ENCODE measurements at places on chromosomes 12 and 14.

DNA sequence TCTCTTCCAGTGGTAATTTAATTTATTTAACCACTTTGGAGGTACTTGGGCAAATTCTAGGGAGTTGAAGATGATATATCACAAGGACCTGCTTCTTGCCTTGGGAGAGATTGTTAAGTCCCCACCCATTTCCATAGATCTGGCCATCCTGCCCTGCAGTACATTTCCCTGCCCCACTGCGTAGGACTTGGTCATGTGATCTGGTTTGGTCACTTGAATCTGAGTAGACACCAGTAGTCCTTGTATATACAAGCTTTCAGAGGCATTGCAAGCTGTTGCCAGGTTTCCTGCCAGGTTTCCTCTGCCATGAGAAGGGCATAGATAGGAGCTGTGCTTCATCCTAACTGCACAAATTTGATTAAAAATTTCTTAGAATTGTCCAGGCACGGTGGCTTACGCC lies 200.0 kb downstream of the ADAMTS20 start:
- DNase-seq: no peak

- no peak for DNase-seq
These were observed 11.3 kb downstream of the GCN1 start for GRCh38 chr12:120183211-120183631.

DNA sequence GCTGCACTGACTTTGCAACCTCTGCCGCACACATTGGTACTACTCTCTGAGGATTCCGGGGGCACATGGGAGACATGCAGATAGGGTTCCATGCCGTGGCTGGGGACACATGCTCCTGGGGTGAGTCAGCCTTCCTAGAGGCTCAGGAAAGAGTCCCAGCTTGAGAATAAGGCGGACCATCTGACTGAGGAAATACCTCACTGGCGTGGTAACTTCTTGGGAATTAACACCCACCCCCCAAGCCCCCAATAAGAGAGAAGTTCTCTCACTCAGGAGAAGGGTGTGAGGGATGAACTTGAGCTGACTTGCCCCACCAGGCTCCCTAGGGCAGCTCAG lies 23.2 kb downstream of the PLXNC1 start:
- DNase-seq: no peak

GRCh38 chr14:81715731-81716130 lies 182.1 kb upstream of the SEL1L start:
- DNase-seq: no peak

- DNase-seq: no peak
These were observed 425.8 kb downstream of the RAD51B start for GRCh38 chr14:68245146-68246073.

GRCh38 chr12:97680751-97681150 lies 218.1 kb downstream of the RMST start:
- DNase-seq: no peak

DNA sequence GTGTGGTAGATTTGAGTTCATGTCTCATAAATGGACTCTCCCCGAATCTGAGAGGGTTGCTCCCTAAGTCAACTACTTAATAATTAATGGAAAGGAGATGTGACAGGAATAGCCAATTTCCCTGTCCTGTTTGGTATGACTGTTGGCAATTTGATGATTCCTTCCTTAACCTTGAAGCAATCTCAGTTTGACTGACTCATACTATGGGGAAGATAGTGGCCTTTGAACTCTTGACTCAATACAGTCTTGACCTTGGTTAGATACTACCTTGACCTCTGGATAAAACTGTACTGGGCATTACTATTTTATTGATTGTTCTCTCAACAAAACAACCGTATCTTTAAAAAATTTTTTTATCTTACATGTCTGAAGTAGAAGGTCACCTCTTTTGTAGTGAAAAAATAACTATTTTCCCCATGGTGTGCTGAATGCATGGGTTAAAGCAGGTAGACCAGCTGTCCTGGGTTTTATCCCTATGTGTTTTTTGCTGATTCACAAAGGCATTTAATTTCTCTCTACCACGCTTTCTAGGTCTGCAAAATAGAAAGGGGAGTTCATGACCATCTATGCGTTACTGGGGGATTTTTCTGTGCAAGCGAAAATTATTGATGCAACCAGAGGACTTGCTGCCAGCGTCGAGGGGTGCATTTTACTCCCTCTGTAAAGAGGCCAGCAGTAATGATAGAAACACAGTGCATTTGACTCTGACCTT lies 80.1 kb downstream of the ETV6 start:
- no peak for DNase-seq

DNA sequence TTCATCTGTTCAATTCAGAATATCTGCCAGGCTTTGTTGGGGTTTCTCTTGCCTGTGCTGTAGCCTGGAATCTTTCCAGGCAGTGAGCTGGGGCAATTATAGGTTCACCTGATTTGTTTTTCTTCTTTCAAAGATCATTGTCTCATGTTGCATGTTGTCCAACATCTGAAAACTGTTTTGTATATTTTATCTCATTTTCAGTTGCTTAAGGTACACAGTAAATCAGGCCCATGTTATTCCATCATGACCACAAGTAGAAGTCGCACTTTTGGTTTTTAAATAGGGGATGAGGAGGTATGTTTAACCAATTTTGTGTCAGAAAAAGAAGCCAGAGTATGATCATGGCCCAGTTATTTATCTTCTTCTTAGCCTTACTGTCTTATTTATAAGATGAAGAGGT lies 24.9 kb upstream of the FUT8 start:
- no peak for DNase-seq

DNA sequence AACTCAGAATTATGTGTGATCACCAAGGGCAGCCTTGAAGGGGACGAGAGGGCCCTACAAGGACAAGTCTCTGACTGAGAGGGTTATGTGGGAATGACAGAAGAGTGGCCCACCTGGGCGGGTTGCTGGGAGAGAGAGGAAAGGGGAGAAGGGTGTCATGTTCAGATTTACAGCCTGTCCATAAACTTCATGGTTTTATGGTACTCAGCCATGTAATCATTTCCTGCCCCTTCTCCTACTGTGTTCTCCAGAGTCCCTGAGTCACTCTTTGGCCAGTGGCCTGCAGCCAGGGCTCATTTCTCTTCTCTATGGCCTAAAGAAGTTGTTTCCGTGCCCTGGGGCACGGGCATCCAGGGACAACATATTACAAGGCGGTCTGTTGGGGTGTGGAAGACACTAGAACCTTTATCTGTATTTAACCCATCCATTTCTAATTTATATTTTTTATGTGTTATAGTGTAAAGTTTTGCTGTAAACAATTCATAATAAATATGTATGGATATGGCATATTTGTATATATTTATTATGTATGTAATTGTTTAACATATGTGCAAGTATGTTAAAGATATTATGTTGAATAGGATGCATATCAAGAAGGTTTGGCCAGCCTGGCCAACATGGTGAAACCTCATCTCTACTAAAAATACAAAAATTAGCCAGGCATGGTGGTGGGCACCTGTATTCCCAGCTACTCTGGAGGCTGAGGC lies 26.9 kb downstream of the DDX47 start:
- DNase-seq: no peak

GRCh38 chr14:52706286-52706685 lies 714 bp upstream of the PSMC6 start:
- no peak for DNase-seq

- no peak for DNase-seq
These were observed 17.2 kb upstream of the ARID2 start for GRCh38 chr12:45712319-45712718.

DNA sequence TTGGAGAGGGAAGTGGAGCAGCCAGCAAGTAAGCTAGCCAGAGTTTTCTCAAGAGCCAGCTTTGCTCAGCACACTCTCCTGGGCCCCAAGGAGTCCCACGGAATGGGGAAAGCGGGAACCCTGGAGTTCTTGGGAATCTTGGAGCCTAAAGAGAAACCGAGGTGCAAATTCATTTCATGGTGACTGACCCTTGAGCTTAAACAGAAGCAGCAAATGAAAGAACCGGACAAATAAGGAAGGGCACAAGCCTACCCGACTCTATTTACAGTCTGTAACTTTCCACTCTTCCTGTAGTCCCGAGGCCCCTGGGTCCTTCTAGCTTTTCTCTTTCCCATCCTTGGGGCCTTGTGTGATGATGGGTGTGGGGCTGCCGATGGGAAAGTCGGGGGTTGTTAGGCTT lies 18.1 kb upstream of the TIGAR start:
- no peak for DNase-seq

DNA sequence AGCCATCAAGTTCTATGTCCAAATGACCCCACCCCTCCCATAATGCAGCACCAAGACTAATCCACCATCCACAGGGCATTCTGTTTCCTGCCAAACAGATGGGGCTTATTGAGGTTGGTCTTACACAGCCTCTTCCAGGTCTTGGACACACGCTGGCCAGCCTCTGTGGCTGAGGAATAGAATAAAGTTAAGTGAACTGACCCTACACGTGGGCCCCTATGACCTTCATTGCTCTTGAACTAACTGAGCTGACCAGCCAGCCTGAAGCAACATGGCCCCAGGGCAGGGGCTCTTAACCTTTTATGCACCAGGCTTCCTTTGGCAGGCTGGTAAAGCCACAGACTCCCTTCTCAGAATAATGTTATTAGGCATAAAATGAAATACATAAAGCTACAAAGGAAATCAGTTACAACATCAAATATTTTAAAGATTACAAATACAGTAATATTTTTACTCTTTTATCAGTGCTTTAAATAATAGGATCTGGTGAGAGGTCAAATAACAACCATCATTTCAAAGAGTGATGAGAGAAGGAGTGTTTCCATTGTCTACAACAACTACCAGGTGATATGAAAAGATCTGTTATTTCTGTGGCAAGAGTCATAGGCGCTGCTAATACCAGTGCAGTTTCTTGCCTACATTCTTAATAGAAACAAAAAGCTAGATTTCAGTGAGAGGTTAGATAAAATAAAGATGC lies 192.9 kb upstream of the NUDT4 start:
- DNase-seq: no peak

- no peak for DNase-seq
These were observed 996.8 kb upstream of the TMEM132C start for GRCh38 chr12:127270193-127270592.

- DNase-seq: no peak
These were observed 13.1 kb downstream of the METAP2 start for GRCh38 chr12:95487024-95487423.

GRCh38 chr14:103819503-103820307 lies 27.7 kb downstream of the PPP1R13B start:
- DNase-seq: no peak

GRCh38 chr14:64478634-64479250 lies 13.4 kb downstream of the AKAP5 start:
- DNase-seq: no peak

DNA sequence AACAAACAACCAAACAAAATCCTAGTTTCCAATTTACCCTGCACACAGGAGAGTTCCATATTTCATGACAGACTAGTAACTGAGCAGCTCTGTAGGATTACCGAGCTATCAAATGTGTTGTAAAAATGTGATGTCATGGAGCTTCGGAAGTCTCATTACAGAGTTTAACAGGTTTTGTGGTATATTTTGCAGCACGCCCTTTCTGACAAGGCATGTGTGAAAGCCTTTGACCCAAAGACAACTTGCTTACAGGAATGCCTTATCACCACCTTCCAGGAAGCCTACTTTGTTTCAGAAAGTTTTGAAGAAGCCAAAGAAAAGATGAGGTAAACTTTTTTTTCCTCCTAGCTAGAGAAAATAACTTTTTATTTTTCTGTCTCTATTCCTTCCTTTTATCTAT lies 92.4 kb downstream of the TPH2 start:
- DNase-seq: no peak

- no peak for DNase-seq
These were observed 15.8 kb upstream of the TMEM30B start for GRCh38 chr14:61296719-61297502.

GRCh38 chr12:127770118-127770517 lies 496.9 kb upstream of the TMEM132C start:
- no peak for DNase-seq

DNA sequence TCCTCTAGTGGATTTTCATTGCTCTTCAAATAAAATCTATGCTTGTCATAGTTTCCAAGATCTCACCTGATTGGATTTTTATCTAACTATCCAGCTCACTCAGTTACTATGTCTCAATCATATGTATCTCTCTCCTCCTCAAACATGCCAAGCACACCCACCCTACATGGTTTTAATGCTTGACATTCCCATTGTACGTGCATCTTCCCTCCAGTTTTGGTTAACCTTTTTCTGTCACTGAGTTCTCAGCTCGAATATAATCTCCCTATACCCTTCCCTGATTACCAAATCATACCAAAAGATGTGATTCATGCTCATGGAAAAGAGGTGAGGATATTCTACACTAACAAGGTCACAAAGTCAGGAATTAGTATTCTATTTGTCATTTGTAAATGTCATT lies 12.0 kb upstream of the PTPRQ start:
- no peak for DNase-seq

DNA sequence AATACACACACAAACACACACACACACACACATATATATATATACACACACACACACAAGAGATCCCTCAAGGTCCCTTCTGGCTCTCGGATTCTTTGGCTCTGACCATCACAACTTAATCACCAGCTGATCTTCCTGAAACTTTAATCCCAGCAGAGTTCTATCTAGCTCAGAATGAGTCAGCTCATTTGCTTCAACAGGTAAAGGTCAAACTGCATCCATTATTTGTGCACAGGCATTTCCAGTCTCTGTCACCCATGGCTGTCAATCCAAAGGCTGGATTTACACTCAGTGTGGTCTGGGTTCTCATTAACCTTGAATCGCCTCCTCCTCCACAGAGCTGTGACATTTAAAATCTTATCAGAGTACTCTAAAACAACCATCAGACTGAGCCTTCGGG lies 113.3 kb upstream of the TMPO start:
- no peak for DNase-seq

GRCh38 chr14:65805113-65805473 lies 392.6 kb downstream of the FUT8 start:
- no peak for DNase-seq

DNA sequence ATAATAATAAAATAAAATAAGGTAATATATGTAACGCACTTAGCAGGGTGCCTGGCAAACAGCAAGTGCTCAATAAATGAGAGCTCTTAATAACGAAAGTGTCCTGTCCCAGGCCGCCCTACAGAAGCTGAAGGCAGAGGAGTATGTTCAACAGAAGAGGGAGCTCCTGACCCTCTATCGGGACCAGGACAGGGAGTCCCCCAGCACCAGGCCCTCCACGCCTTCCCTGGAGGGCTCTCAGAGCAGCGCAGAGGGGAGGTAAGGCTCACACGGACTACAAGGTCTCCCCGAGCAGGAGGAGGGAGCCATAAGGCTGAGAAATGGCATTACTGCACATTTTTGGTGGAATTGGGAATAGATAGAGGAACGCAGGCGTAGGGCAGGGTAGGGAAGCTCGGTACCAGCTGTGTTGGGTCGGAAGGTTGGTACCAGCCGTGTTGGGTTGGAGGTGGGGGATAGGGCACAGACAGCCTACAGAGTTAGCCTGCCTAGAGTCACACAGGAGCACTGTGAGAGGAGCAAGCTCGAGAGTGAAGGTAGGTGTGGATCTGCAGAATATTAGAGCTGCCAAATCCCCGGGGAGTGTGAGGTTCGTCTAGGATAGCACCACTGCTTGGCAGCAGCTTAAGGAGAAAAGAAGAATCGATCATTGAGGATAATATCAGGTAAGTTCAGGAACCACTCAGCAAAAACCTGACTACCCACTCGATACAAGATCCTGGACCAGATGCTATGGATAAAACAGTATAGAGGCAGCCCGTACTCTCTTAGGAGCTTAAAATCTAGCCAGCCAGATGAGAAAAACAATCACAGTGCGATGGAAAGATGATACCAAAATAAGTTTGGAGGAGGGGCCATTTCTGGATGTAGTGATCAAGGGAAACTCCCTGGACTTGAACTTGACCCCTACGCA lies 15.3 kb downstream of the TNFRSF1A start:
- no peak for DNase-seq

Data from hippocampal formation (tissue), 2 donors.